NCI-H2171 (cell line): ENCODE measurements at places on chromosomes 7 and 10.

- no peak for DNase-seq
These were observed 1091.4 kb downstream of the CNTNAP2 start for GRCh38 chr7:147207988-147208387.

DNA sequence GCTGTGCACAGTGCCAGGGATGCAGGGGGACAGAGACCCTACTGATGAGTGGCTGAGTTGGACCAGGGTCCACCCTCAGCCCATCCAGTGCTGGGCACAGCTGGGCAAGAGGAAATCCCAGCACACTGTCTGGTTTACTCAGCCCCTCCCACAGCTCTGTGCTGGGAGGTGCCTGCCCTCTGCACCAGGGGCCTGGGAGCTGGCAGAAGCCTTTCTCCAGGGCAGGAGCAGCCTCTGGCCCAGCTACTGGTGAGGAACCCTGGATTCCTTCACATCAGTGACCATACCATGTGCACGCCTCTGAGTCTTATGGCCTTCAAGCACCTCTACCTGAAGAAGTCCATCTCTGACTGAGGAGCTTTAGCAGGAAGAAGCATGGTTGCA lies 25.9 kb upstream of the C10orf71 start:
- DNase-seq, result no peak

DNA sequence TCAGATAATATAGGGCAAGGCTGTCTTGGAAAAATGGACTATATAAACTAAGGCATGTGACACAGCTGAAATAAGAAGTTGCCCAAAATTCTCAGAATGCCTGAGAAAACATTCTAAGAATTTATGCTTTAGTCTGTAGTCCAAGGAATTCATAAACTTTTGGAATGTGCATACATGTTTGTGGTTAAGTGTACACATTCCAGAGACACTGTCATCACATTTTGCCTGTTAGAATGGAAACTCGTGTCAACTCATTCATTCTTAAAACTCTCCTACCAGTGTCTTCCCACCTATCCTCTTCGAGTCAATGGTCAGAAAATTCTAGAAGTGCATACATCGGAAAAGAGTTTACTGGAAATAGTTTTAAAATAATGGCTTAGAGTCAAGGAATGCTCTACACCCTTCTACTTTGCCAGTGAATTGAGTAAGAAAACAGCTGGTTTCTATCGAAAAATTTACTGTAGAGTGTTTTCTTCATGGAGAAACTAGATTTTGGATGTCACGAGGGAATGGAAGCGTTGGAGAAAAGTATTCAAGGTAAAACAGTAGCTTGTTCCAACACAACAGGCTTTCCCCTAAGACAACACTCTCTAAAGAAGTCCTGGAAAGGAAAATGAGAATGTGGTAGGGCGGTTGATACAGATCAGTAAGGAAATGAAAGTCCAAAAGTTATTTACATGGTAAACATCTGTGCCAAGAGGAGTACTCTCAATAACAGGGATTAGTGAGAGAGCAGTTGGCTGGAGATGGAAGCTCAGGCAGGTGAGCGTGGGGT lies 1177.6 kb upstream of the C7orf33 start:
- DNase-seq, result no peak

- no peak for DNase-seq
These were observed 203.0 kb downstream of the KCND2 start for GRCh38 chr7:120475994-120476393.

DNA sequence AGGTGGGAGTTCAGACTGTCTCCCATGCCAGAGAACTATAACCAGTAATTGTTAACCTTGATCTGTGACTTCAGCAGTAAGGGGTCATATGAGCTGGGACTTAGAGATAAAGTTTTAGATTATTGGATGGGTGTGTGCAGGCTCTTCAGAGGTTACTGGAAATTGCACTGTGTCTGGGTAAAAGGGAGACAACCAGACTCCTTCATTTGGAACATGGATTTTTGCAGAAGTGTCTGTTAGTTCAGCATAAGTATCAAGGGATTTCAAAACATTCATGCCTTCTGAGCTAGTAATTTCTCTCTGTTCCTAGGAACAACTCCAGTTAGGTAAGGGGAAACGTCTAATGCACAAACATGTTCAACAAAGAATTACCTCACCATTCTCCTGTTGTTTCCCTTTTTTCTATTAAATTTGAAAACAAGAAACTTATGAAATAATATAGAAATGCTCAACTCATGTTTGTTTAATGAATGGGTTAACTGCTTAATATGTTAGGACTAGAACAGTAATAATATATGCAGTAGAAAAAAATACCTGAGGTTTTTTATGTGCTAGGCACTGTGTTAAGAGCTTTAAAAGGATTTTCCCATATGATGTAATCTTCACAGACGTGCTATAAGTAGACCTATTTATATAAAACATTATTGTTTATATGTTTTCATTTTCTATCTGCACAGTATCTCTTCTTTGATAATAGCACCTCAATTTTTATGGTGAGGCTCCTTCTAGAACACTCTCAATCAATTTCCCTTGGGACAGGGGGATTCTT lies 233.0 kb downstream of the CACNA2D1 start:
- no peak for DNase-seq

DNA sequence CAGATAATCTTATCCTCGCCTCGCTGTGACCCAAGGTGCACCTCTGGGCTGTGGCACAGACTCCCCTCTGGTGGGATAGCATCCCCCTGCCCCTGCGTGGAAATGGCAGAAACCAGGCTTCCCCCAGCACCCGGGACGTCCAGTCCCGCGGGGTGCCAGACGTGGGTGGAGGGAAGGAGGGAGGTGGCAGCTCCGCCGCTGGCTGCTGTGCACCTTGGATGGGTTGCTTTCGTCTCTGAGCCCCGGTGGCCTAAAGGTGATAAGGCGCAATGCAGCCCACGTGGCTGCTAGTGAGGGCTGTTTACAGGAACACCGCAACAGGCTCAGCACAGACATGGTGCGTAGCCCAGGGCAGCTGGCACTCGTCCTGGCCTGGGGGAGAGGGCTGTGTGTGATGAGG lies 13.6 kb upstream of the PDGFA start:
- DNase-seq, result no peak

- DNase-seq, result no peak
These were observed 467.1 kb downstream of the SDK1 start for GRCh38 chr7:3767917-3768777.

DNA sequence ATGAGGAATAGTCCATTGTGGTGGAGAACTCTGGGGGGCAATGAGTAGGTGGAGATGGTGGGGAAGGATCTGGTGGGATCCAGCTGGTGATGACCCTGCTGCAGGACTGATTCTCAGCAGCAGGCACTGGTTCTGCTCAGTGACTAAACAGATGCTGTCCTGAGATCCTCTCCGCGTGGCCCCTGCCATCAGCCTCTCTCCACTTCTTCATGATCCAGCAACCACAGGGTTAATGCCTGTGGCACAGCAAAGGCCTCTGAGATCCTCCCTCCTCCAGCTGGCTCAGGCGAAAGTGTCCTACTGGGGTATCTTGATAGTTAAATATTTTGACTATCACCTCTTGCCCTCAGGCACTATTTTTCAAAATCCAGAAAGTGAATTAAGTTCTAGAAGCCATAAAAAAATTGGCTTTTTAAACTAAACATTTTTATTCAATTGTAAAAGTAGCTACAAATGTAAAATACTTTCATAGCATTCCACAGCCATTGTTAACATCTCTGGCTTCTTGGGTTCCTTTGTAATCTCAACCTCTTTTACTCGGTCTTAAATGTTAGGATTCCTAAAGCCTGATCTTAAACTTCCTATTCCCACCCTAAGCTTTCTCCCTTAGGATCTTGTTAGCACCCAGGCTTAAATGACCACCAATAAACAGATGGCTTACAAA lies 13.1 kb downstream of the PLAU start:
- DNase-seq, result no peak

GRCh38 chr7:73715648-73716317 lies 3.7 kb downstream of the STX1A start:
- DNase-seq, result peak; percentile 71

DNA sequence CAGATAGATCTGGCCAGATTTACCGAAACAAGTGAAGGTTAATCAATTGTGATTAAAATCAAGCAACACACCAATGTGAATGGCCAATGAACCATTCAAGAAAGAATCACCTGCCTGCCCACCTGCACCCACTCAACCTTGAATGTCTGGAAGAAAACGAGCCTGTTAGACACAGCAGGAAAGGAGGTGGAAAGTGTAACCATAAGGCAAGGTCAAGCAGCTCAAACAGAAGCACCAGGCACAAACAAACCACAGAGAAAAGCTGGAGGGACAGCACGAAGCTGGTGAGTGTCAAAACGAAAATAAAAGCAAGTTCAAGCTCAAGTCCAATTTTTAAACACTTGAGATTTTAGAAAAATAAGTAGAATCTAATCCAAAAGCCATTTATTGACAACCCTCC lies 64.9 kb downstream of the STEAP1B start:
- DNase-seq, result no peak

DNA sequence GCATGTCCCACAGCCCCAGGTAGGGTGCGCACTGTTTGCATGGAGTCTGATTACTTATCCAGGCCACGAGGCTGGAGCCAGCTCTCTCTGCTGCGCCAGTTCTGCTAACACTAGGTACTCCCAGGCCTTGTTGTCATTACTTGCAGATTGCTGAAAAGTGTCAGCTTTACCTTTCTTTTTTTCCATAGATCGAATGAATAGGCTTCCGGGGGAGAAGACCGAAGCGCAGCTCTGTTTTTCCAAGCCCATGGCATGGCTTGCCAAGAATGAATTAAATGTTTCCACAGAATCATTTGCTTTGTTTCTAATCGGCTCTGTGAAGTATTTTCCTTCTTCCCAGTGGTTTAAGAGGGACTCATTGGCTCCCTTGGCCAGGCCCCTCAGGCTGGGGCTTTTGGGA lies 285.8 kb downstream of the BMPER start:
- DNase-seq, result no peak

- DNase-seq, result no peak
These were observed 22.3 kb upstream of the GDI2 start for GRCh38 chr10:5835446-5836095.

GRCh38 chr10:117746541-117747448 lies 204.2 kb downstream of the EMX2 start:
- DNase-seq, result no peak

DNA sequence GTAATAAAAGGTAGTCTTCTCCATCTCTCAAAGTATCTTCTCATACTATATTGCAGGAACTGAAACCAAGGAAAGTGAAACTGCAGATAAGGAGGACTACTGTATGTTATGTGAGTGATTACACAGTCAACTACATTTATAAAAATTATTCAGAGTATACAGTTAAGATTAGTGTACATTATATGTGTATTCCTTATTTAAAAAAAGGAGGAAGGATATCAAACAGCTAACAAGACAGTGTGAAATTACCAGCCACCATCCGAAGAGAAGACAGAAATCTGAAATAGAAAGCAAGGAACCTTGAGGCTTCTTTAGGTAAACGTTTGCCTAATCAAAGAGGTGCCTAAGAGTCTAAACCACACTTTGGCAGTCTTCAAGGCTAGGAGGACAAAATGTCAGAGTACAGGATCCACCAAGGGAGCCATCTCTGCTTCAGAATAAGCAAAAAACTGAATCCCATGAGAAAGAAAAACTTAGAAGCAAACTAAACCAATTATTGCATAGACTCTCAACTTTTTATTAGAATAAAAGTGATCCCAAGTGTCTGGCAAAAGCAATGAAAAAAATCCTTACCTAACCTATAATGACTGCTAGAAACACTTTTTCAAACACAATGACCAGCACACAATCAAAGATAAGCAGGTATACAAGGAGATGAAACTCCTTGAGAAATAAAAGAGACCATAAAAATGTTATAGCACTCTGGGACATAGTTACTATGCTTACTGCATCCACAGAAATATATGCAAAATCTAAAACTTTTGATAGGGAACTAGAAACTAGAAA lies 6.4 kb downstream of the USP6NL start:
- no peak for DNase-seq

- DNase-seq, result no peak
These were observed 642.2 kb downstream of the SH2D4B start for GRCh38 chr10:81179805-81180452.

DNA sequence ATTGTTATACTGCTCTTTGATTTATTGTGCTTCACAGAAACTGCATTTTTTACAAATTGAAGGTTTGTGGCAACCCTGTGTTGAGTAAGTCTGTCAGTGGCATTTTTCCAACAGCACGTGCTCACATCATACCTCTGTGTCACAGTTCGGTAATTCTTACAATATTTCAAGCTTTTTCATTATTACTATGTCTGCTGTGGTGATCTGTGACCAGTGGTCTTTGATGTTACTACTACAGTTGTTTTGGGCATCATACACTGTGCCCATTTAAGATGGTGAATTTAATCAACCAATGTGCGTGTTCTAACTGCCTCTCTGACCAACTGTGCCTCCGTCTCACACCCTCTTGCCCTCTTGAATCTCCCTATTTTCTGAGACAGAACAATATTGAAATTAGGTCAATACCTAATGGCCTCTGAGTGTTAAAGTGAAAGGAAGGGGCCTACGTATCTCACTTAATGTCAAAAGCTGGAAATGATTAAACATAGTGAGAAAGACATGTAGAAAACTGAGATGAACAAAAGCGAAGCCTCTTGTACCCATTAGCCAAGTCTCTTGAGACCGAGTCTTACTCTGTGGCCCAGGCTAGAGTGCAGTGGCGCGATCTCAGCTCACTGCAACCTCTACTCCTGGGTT lies 20.2 kb upstream of the ASL start:
- no peak for DNase-seq

- no peak for DNase-seq
These were observed 4.6 kb upstream of the MDFIC start for GRCh38 chr7:114917211-114917839.
